ENCODE measurements at places on chromosomes 7 and 10. TPM values are rescaled to one million over a fixed set of nuclear protein-coding genes. Genes with fewer than 3 reads are reported as not detected.

RHOBTB1 gene
- 16.5 TPM for total RNA-seq

DNA sequence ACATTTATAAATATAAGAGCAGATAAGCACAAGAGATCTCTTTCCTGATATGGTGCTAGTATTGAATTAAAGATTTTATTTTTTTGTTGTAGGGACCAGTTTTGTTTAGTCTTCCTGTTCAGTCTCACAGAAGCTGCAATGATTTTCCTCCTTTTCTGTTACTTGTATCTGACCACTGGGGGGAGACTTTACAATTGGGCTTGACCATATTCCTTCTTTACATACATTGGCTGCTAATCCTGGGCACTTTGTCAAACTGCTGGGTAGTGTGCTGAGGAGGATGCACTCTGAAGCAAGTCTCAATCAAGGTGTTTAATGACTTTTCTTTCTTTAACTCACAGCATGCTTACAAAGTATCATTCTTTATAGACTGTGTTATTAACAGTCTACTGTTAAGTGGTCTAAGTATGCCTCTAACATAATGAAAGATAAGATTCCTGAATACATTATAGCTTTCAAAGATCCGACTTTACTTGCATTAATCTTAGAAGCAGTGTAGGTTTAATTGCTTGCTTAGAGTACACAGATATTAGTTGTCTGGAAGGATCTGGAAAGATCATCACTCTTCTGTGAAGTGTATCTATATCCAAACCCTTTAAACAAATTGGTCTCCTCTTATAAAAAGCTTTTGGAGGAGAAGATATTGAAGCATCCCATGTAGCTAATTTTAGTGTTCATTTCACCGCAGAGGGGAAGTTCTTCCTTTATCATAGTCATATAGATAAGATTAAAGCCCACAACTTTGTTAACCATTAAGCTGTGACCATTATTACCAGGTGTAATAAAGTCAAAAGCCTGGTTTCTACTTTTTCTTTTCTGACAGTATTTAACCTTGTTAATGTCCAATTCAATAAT, 3.1 kb downstream of the PALS2 start:
- peaks cover 12% of the 10 kb centered on the region for H3K27me3 ChIP-seq
- no peaks in the 10 kb centered on the region for H3K36me3 ChIP-seq
- no peak overlapping the region for H3K4me3 ChIP-seq
- H3K27ac ChIP-seq: no peak overlapping the region

GRCh38 chr7:50983850-50984249, 201.2 kb upstream of the GRB10 start:
- H3K27me3 ChIP-seq: no peaks in the 10 kb centered on the region
- no peak overlapping the region for H3K4me3 ChIP-seq

DNA sequence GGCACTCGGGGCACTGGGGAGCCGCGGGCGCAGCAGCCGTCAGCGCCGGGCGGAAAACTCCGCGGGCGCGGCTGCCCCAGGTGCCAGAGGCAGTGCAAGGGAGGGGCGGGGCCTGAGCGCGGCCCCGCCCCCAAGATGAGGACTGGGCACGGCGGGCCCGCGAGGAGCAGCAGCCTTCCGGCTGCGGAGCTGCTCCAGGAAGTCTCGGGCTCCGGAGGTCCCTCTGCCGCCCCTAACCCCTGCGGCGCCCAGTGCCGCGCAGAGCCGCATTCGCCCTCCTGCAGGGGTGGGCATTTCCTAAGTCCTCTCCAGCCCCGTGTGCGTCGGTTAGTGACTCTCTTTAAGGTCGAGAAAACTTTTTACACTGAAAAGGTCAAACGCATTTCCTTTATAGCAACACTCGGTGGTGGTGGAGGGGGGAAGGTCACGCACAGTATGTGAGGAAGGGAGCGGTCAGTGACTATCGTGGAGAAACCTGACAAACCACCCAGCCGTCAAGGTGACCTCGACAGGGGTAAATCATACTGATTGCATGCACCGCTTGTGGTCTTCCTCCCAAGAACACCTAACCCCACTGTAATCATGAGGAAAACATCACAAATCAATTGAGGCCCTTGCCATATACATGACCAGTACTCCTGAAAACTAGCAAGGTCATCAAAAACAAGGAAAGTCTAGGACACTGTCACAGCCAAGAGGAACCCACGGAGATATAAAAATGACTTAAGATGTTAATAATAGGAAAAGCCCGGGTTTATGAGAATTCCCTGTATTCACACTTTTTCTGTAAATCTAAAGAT, at the start of gene ANXA11:
Gene ANXA11, minus strand, starts transcription at position 61 of the 800 bp plus-strand sequence. CDS start 32,676 bp downstream, outside the sequence.
- DNase-seq: peak; percentile 92
- H3K4me3 ChIP-seq: peak within 1 kb of the TSS; percentile 72
- H3K36me3 ChIP-seq: no peaks in the 10 kb centered on the region
- H3K27me3 ChIP-seq: no peaks in the 10 kb centered on the region

- DNase-seq: no peak
- H3K27ac ChIP-seq: no peak overlapping the region
- H3K4me1 ChIP-seq: no peaks in the 10 kb centered on the region
- no peak overlapping the region for H3K4me3 ChIP-seq
- H3K27me3 ChIP-seq: no peaks in the 10 kb centered on the region
Observed at GRCh38 chr7:78195281-78195680, 396.7 kb downstream of the PHTF2 start.

DNA sequence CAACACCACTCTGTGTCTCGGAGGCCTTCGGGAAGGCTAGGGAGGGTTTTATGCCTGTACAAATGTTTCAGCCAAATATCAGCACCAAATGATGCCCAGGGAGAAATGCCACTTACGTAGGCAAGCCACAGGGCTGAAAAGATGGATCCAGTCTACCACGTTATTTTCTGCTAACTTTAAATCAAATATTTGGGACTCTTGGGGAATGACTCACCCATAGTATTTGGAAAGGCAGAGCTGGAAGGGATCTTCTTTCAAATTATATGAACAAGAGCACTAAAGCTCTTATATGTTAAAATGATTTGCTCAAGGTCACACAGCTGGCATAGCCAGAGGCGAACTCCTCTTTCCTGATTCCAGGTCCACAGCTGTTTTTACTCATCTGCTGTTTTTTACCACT, 591.4 kb downstream of the SORCS1 start:
- no peak for DNase-seq
- no peak overlapping the region for H3K27ac ChIP-seq
